SK-N-SH (cell line): ENCODE measurements at places on chromosomes 5 and 9. TPM values are rescaled to one million over a fixed set of nuclear protein-coding genes. Genes with fewer than 3 reads are reported as not detected.

CYSRT1 gene
- 2.1 and 2.2 TPM in 2 replicates for polyA plus RNA-seq

ABCA1 gene
- polyA plus RNA-seq, result 5.3 and 9.3 TPM in 2 replicates

FAXDC2 gene
- 6.0 and 8.4 TPM in 2 replicates for polyA plus RNA-seq

GRIN3A gene
- polyA plus RNA-seq, result not detected in 2 replicates

PCDHGB2 gene
- 3.7 and 4.5 TPM in 2 replicates for polyA plus RNA-seq

SPOCK1 gene
- polyA plus RNA-seq, result 9.1 and 11.3 TPM in 2 replicates

DDX4 gene
- polyA plus RNA-seq, result not detected in 2 replicates

CAVIN4 gene
- 0.54 and 0.73 TPM in 2 replicates for polyA plus RNA-seq

C5orf52 gene
- not detected in 2 replicates for polyA plus RNA-seq

STPG3 gene
- not detected in 2 replicates for polyA plus RNA-seq

FSTL4 gene
- not detected in 2 replicates for polyA plus RNA-seq

ZBED3 gene
- polyA plus RNA-seq, result 5.8 TPM in 2 replicates

BAAT gene
- 0.02 and 0.05 TPM in 2 replicates for polyA plus RNA-seq

SH3PXD2B gene
- polyA plus RNA-seq, result 15.0 and 15.7 TPM in 2 replicates

ATP6V1G1 gene
- 119 and 143 TPM in 2 replicates for polyA plus RNA-seq

ADAMTS2 gene
- polyA plus RNA-seq, result 0.12 and 0.57 TPM in 2 replicates

SMC5 gene
- 5.3 and 7.5 TPM in 2 replicates for polyA plus RNA-seq

LCP2 gene
- polyA plus RNA-seq, result not detected in 2 replicates

CDH9 gene
- not detected in 2 replicates for polyA plus RNA-seq

PAEP gene
- polyA plus RNA-seq, result 0.08 TPM in 1 of 2 replicates, not detected in the other
